ENCODE measurements at places on chromosomes 12 and 14.
A peak's percentile ranks its signal among the peaks of the same experiment; 100 is the strongest.

- peak; percentile 26 for DNase-seq
Observed at GRCh38 chr12:63845726-63846125, 1.2 kb downstream of the SRGAP1 start.

DNA sequence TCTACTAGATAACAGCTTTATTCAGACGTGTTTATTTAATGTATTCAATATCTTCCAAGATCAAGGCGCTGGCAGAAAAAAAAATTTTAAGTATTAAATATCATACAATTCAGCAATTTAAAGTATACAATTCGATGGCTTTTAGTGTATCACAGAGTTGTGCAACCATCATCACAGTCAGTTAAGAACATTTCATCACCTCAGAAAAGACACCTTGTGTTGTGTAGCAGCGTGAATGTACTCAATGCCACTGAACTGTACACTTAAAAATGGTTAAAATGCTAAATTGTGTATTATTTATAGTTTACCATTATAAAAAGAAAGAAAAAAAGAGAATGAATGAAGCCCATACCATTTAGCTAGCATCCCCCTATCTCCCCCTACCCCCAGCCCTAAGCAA, 96.4 kb downstream of the RIN3 start:
- DNase-seq: no peak

DNA sequence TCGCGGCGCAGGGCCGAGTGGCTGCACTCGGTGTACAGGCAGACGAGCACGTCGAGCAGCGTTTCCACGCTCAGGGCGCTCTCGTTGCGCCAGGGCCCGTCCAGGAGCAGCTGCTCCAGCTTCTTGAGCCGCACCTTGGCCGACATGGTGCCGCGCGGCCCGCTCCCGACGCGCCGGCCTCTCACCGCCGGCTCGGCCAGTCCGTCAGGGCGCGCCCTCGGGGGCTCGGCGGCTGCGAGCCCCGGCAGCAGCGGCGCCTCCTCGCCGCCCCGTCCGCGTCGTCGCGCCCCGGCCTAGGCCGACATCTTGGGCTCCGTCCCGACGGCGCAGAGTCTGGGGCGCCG, 349 bp downstream of the CDC42BPB start:
- peak; percentile 26 for DNase-seq

DNA sequence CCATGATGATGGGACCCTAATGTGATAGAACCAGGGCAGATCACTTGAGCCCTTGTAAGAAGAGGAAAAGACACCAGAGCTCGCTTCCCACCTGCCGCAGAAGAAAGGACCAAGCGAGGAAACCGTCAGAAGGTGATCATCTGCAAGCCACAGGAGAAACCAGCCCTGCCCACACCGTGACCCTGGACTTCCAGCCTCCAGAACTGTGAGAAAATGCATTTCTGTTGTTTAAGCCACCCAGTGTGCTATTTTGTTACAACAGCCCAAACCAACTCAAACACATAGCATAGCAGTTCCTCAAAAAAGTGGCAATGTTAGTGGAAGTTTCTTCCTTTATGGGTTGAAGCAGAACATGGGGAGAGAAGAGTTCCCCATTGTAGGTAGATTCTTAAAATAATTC, 107.9 kb upstream of the BCL2L14 start:
- no peak for DNase-seq

DNA sequence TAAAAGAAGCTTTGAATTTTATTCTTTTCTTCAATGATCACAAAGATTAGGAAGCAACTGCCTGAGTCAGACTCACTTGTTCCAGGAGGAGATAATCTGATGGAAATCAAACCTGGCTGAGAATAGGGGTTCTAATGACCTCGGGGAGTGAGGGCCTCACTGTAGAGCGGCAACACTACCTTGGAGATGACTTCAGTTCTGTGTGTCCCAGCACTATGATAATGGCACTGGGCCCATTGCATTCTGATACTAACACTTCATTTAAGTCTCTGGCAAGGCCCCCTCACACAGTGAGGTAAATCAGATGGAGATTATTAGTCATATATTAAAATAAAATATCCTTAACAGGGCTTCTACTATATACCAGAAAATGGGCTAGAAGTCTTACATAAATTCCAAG, 233.3 kb upstream of the EGLN3 start:
- DNase-seq: no peak

DNA sequence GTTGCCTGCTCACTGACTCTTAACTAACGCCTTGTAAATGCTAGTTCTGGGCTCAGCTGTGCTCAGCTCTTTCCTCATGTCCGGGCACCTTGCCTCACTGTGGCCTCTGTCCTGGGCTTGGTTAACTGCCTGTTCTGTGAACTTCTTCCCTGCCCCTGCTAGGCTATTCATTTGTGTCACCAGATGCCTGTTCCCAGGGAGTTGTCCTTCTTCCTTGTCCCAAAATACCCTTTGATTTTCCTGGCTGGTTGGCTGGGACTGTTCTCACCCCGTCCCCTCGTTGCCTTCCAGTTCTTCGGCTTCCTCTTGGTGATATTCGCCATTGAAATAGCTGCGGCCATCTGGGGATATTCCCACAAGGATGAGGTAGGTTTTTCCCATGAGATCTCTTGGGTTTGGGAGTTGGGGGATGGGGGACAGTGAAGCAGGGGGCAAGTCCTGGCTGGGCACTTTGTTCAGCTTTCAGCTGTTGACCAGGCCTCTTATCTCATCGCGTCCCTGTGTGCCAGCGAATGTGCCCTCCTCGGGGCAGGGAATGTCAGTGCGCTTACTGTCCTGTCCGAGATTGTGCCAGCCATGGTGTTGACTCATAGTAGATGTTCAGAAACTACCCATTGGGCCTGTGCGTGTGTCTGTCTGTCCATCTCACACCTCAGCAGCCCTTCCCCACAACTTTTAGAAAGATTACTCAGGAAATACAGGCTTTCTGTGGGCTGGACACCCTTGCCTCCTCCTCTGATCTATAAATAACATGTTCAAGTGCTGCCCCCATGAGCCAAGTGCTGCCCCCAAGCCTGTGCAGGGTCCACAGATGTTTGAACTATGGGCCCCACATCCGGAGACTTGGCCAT, 33.1 kb downstream of the CD9 start:
- DNase-seq: no peak
